ENCODE measurements at places on chromosomes 7 and 10. TPM values are rescaled to one million over a fixed set of nuclear protein-coding genes. Genes with fewer than 3 reads are reported as not detected.

MUC12 gene
- total RNA-seq: 0.85 TPM

PPP1R17 gene
- not detected for total RNA-seq

OR13A1 gene
- total RNA-seq: not detected

DNA sequence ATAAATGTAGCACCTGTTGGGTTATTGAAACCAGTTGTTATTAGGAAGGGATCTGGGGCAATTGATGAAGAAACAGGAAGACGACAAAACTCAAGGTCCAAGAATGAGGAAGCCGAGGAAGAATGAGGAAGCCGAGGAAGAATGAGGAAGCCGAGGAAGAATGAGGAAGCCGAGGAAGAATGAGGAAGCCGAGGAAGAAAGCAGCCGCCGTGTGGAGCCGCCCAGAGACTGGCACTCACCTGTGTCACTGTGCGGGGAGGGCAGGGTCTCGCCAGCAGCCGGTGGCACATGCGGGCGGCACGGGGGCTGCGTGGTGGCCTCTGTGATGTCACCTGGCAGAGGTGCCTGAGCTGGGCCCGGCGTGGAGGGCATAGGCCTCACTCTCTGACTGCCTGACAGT is 71.1 kb upstream of the CFAP46 start:
- H3K27ac ChIP-seq: no peak overlapping the region
- H3K4me1 ChIP-seq: no peaks in the 10 kb centered on the region
- no peaks in the 10 kb centered on the region for H3K27me3 ChIP-seq
- H3K36me3 ChIP-seq: no peaks in the 10 kb centered on the region

DNA sequence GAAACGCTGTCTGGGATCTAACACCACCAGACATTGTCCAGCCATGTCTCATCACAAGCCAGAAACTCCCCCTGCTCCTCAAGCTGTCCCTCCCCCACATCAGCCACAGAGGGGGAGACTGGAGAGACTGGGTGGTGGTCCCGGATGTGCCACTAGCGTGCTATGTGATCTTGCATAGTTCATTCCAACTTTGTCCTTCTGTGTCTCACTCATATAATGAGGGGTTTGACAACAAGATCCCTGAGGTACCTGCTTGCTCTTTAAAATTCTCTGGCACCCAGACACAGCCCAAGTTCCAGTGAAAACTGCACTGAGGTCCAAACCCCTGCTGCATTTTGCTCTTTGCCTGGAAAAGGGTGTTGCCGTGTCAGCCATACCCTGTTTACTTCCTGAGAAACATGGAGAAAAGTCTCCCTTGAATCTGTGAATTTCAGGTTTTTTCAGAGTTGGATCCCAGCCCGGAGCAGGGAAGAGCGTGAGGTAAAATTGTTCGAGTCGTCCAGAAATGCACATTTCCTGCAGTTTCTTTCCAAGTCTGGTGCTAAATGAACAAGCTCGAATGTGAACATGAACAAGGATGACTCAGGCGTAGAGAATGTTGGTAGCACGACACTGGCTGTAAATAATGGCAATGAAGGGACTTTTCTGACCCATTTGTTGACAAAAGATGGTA is 156.6 kb downstream of the CCDC3 start:
- peaks cover 1% of the 10 kb centered on the region for H3K27me3 ChIP-seq
- H3K4me1 ChIP-seq: peaks cover 5% of the 10 kb centered on the region

GRCh38 chr7:47132471-47132870 is 449.4 kb downstream of the TNS3 start:
- H3K4me1 ChIP-seq: no peaks in the 10 kb centered on the region
- H3K27ac ChIP-seq: no peak overlapping the region
- H3K27me3 ChIP-seq: peaks cover 2% of the 10 kb centered on the region
- H3K36me3 ChIP-seq: no peaks in the 10 kb centered on the region
- H3K4me3 ChIP-seq: no peak overlapping the region
- no peak for DNase-seq

GRCh38 chr7:46990761-46991160 is 591.1 kb downstream of the TNS3 start:
- no peaks in the 10 kb centered on the region for H3K27me3 ChIP-seq
- no peak overlapping the region for H3K4me3 ChIP-seq
- H3K4me1 ChIP-seq: no peaks in the 10 kb centered on the region
- H3K27ac ChIP-seq: no peak overlapping the region

GRCh38 chr7:133733401-133733800 is 393.7 kb upstream of the LRGUK start:
- H3K27ac ChIP-seq: no peak overlapping the region
- H3K4me3 ChIP-seq: no peak overlapping the region
- DNase-seq: no peak

DNA sequence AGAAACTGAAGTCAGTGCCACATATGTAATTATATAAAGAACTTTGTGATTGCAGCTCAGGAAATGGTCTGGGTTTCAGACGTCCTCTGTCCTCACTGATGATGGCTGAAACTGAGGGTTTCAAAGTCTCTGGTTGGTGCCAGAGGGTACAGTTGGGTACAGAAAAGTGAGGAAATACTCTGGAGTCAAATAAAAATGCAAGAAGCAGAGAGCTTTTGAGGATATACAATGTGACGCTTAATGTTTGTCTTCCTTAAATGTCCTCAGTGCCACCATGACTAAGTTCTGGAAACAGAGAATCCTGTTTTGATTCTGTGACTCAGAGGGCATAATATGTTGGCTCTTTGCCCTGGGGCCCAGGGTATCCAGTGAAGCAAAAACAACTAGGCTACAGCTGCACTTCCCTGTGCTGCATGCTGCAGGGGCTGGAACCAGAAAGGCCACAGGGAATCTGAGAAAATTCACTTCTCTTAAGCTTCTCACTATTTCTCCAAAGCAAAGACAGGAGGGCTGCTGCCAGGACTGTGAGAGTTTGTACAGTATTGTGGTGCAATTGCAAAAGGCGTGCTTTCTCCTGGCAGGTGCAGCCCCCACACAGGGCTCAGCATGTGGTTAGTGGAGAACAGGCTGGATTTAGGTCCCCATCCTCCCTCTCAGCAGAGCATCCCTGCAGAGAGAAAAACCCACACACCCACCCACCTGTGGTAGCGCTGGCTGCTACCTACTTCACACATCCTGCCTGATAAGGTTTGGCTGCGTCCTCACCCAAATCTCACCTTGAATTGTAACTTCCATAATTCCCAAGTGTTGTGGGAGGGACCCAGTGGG is 169.5 kb upstream of the SVIL start:
- no peak for DNase-seq
- H3K4me1 ChIP-seq: peaks cover 6% of the 10 kb centered on the region
- no peak overlapping the region for H3K4me3 ChIP-seq
- no peak overlapping the region for H3K27ac ChIP-seq

DNA sequence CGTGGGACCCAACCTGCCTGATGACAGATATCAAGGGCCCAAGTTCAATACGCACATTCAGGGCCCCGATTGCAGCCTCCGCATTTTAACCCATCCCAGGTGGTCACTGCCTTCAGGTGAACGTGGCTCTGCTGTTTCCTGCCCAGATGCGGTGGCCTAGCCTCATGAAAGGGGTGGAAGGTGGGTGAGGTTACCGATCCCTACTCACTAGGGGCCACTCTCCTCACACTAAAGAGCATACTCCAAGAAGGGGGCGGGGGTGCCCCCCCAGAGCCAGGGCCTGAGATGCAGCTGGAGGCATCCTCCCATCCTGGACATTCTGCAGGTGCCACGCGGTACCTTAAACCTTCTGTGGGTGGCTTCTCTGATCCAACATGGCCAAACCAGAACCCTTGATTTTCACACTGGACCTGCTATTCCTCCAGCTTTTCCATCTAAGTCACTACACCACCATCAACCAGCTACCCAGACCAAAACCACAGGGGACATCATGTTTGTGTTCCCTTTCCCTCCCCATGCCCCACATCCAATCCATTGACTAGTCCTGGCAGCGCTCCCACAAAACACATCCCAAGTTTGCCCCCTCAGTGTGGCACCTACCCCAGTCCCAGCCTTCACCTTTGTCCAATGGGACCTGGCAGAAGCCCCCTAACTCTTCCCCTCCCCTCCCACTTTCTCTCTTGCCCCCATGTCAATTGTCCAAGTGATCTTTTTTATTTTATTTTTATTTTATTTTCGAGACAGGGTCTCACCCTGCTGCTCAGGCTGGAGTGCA is 30.0 kb downstream of the PRLHR start:
- peaks cover 7% of the 10 kb centered on the region for H3K27me3 ChIP-seq
- DNase-seq: no peak
- no peak overlapping the region for H3K27ac ChIP-seq
- no peaks in the 10 kb centered on the region for H3K36me3 ChIP-seq
- no peak overlapping the region for H3K4me3 ChIP-seq

DNA sequence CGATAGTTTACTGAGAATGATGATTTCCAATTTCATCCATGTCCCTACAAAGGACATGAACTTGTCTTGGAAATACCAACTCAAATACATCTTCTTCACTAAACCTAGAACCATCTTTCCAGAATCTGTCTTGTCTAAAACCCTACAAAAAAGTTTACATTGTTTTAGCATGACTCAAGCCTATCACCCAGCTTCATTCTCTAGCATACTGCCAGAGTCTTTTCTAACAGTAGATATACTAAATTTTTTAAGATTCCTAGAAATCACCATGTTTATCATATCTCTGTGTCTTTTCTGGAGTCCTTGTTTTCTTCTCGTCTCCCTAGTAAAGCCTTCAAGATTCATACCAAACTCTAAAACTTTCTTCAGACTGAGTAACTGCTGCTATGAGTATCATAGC is 129.7 kb downstream of the SEMA3E start:
- no peaks in the 10 kb centered on the region for H3K36me3 ChIP-seq
- H3K4me3 ChIP-seq: no peak overlapping the region
- H3K27me3 ChIP-seq: no peaks in the 10 kb centered on the region
- DNase-seq: no peak
- no peaks in the 10 kb centered on the region for H3K4me1 ChIP-seq

- H3K27ac ChIP-seq: peak overlapping the region; percentile 85
- DNase-seq: peak; percentile 14
- H3K36me3 ChIP-seq: peaks cover 9% of the 10 kb centered on the region
- no peaks in the 10 kb centered on the region for H3K27me3 ChIP-seq
- peak overlapping the region; percentile 91 for H3K4me3 ChIP-seq
Measured at GRCh38 chr10:60572511-60573194, 183.0 kb upstream of the ANK3 start.

GRCh38 chr7:100380196-100380595 is 6.9 kb downstream of the PILRA start:
- no peaks in the 10 kb centered on the region for H3K36me3 ChIP-seq
- peaks cover 9% of the 10 kb centered on the region for H3K4me1 ChIP-seq
- peaks cover 3% of the 10 kb centered on the region for H3K27me3 ChIP-seq
- H3K4me3 ChIP-seq: no peak overlapping the region
- DNase-seq: no peak
- no peak overlapping the region for H3K27ac ChIP-seq

DNA sequence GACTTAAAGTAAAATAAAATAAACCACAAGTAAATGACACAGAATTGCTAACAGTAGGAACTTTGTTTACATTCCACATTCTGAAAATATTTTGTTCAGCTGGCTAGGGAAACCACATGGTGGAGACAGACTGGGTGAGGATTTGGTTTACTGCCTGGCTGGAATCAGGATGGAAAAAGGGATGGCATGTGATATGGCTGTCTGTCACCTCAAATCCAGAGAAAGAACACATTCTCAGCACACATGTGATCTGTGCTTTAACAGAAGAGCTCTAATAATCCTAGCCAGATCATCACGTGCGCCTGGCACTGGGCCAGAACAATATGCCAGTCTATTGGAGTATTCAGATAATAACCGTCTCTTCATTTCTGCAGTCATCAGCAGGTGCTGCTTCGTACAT is 90.9 kb upstream of the PIP4K2A start:
- no peak for DNase-seq
- H3K27ac ChIP-seq: no peak overlapping the region
- H3K27me3 ChIP-seq: peaks cover 14% of the 10 kb centered on the region
- H3K4me1 ChIP-seq: no peaks in the 10 kb centered on the region

GRCh38 chr7:7792056-7792455 is 73.6 kb upstream of the RPA3 start:
- H3K27ac ChIP-seq: no peak overlapping the region
- peaks cover 27% of the 10 kb centered on the region for H3K4me1 ChIP-seq
- DNase-seq: no peak
- H3K4me3 ChIP-seq: no peak overlapping the region
- H3K36me3 ChIP-seq: peaks cover 30% of the 10 kb centered on the region

GRCh38 chr7:74083117-74083876 is at the start of gene LIMK1:
Gene LIMK1 (plus strand): TSS chr7:74083804. CDS start chr7:74083991, 187 bp downstream.
- peak within 1 kb of the TSS; percentile 84 for H3K27ac ChIP-seq
- peaks cover 9% of the 10 kb centered on the region for H3K4me1 ChIP-seq
- peak within 1 kb of the TSS; percentile 87 for H3K4me3 ChIP-seq
- DNase-seq: peak; percentile 80

GRCh38 chr10:112981553-112981952 is 31.5 kb downstream of the TCF7L2 start:
- H3K36me3 ChIP-seq: no peaks in the 10 kb centered on the region
- H3K4me3 ChIP-seq: no peak overlapping the region
- no peak overlapping the region for H3K27ac ChIP-seq

DNA sequence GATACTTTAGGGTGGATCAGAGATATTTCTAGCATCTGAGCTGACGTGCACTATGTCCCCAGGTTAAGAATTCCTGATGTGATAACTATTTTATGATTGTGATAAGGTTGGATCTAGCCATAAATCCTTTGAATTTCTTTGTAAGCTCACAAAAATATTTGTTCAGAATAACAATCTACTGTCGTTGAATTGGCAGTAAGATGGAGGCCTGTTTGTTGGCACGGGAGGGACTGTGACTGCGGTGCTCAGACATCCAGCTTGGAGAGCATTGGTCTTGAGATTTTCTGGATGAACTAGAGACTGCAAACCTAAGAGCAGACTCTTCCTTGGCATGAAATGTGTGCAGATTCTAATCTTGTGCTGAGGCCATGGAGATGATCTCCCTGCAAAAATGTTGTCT is 131.1 kb downstream of the LRRC4 start:
- H3K4me3 ChIP-seq: no peak overlapping the region
